Adrenal gland (tissue), 19 donors: ENCODE measurements at places on chromosomes 7 and 10. TPM values are rescaled to one million over a fixed set of nuclear protein-coding genes. Genes with fewer than 3 reads are reported as not detected.

- H3K27ac ChIP-seq, result no peak overlapping the region
- no peaks in the 10 kb centered on the region for H3K4me1 ChIP-seq
- DNase-seq, result no peak
- H3K4me3 ChIP-seq, result no peak overlapping the region
- no peaks in the 10 kb centered on the region for H3K27me3 ChIP-seq
- peaks cover 6% of the 10 kb centered on the region for H3K36me3 ChIP-seq
These were observed 36.2 kb downstream of the PDLIM1 start for GRCh38 chr10:95254629-95255028.

GRCh38 chr7:91694351-91694841 lies 186.1 kb downstream of the MTERF1 start:
- no peaks in the 10 kb centered on the region for H3K27me3 ChIP-seq
- no peak for DNase-seq
- H3K4me3 ChIP-seq, result no peak overlapping the region
- no peaks in the 10 kb centered on the region for H3K36me3 ChIP-seq
- H3K4me1 ChIP-seq, result no peaks in the 10 kb centered on the region

GRCh38 chr10:929960-930624 lies 1.4 kb downstream of the LARP4B start:
- peaks cover 11% of the 10 kb centered on the region for H3K36me3 ChIP-seq
- DNase-seq, result peak; percentile 11
- H3K27ac ChIP-seq, result peak overlapping the region; percentile 90
- peaks cover 21% of the 10 kb centered on the region for H3K4me1 ChIP-seq
- peak overlapping the region; percentile 63 for H3K4me3 ChIP-seq
- no peaks in the 10 kb centered on the region for H3K27me3 ChIP-seq

DNA sequence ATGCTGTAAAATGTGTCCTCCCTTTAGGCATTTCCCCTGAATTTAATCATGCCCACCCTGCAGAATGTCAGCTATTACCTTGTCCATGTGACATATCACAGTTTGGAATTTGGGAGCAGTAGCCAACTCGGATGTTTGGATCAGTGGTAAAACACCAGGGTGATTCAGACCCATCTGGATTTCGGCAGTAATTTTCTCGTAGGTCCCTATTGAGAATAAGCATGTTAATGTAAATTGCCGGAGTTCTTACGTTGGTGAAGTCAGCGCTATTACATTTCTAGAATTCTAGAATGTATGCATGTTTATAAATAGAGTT lies 44.1 kb downstream of the HGF start:
- H3K27me3 ChIP-seq, result no peaks in the 10 kb centered on the region
- no peak overlapping the region for H3K4me3 ChIP-seq
- no peaks in the 10 kb centered on the region for H3K36me3 ChIP-seq

DNA sequence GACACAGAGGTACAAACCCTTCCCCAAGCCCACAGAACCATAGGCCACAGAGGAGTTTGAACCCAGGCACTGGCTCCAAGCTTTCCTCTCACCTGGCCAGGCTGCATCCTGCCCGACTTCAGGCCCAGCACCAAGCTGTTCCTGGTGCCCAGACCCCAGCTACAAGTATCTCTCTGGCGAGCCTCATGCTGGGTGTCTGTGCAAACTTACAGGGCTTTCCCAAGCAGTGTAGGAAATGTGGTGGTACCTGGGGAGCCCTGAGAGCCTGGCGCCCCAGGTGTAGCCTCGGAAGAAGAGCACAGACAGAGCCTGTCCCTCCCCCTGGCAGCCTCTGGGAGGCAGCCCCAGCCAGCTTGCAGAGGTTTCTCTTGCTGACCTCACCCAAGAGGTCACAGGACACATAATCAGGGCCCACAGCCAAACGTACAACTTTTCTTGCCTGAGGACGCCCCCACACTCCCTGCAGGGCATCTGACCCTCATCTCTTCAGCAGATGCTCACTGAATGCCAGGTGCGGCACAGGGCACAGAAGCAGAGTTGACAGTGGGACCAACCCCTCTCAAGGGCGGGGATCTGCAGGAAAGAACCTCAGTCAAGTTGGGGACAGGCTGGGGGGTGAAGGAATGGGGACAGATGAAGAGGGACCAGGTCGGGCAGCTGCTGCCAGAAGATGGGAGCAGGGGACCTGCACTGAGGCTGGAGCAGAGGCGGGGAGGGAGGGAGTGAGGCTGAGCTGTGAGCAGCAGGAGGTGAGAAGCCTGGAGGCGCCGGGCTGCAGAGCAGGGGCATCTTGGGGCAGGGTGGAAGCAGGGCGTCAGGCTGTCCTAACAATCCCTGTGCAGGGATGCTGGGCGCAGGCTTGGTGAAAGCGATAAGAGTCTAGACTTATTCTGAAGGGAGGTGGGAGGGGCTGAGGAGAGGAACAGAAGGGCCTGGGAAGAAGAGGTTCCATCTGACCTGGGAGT lies 16.3 kb upstream of the MYL7 start:
- no peak overlapping the region for H3K4me3 ChIP-seq
- no peak overlapping the region for H3K27ac ChIP-seq
- H3K4me1 ChIP-seq, result no peaks in the 10 kb centered on the region
- DNase-seq, result no peak

DNA sequence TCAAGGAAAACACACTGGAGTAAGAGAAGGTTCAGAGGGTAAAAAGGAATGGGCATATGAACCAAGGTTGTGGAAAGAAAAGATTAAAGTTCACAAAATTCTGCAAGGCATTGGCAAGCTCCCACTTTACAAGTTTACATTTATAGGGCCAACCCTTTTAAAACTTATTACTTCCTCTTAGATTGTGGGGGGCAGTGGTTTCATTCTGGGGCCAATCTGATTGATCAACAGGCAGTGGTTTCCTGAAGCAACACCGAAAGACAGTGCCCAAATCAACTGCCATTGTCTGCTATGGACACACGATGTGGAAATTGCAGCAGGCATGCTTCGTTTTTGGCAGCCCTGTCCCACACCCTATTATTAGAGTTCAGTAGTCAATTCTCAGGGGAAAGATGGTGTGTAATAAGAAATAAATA lies 154.0 kb downstream of the SGMS1 start:
- H3K36me3 ChIP-seq, result no peaks in the 10 kb centered on the region
- no peak overlapping the region for H3K4me3 ChIP-seq
- H3K27me3 ChIP-seq, result no peaks in the 10 kb centered on the region
- H3K27ac ChIP-seq, result no peak overlapping the region
- peaks cover 3% of the 10 kb centered on the region for H3K4me1 ChIP-seq

The PRPS1L1 gene
- not detected for total RNA-seq

DNA sequence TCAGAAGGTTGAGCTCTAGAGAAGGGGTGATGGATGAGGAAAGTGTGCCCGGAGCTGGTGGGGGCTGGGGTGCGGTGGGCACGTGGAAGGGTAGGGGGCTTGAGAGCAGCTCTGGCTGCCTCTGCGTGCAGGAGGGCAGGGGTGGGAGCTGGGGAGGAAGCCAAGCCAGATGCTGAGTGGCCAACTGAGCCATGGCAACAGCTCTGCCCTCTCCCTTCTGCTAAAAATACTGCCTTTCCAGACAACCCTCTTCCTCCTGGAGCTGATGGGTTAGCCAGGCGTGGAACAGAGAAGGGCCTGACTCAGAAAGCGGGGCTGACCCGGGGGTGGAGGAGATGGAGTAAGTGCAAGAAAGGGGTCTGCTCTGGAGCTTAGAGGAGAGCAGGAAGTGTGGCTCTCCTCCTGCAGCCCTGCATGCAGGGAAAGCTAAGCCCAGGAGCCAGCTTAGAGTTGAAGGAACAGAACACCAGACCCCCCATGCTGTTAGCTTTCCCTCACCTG lies 114.6 kb upstream of the AGK start:
- no peaks in the 10 kb centered on the region for H3K36me3 ChIP-seq
- no peak overlapping the region for H3K4me3 ChIP-seq
- no peak overlapping the region for H3K27ac ChIP-seq
- no peak for DNase-seq
- no peaks in the 10 kb centered on the region for H3K4me1 ChIP-seq

DNA sequence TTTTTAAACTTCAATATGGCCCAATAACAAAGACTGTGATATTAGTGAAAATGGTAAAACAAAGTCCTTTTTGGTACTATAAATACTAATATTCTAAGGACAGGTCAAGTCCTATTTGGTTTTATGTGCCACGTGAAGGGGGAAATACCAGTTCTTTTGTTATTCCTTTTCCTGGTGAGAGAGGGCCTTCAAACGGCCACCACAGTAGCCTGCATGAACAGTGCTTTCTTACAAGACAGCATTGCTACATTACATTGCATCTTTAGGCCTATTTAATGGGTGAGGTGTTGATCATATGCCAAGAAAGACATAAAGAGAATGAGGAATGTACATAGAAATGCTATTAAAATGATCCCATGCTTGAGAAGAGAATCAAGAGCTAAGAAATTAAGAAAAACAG lies 214.8 kb downstream of the LRRTM3 start:
- H3K36me3 ChIP-seq, result no peaks in the 10 kb centered on the region
- DNase-seq, result no peak
- H3K4me3 ChIP-seq, result no peak overlapping the region
- no peak overlapping the region for H3K27ac ChIP-seq

DNA sequence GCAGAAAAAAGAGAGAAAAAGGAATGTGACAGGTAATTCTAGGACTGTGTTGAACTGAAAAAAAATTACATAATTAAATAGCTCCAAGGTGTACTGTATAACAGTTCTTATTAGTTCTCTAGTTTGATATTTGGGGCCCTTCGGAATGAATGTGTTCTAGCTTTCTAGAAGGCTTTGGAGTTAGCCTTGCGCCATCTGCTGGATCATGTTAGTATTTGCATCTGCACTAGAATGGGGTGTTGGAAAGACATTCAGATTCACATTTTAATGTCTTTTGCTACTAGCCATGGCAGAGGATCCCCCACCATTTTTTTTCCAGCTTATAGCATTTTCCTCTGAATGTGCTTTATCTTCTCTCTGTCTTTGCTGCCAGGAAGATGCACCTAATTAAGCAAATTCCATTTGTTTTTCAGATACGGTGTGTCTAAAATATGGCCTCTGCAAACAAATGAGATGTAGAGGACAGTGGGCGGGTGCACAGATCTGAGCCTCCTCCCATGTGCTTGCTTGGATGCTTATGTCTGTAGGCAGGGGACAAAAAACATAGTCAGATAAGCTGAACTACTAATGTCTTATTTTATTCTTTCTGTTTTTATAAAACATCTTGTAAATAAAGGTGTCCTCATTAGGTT lies 238.5 kb downstream of the PHF14 start:
- H3K36me3 ChIP-seq, result no peaks in the 10 kb centered on the region
- no peak overlapping the region for H3K4me3 ChIP-seq
- no peak overlapping the region for H3K27ac ChIP-seq
- peaks cover 4% of the 10 kb centered on the region for H3K4me1 ChIP-seq

The DAGLB gene
- 23.2 TPM for total RNA-seq

GRCh38 chr7:38992203-38992602 lies 14.5 kb downstream of the POU6F2 start:
- H3K36me3 ChIP-seq, result no peaks in the 10 kb centered on the region
- no peak overlapping the region for H3K4me3 ChIP-seq
- no peaks in the 10 kb centered on the region for H3K27me3 ChIP-seq
- H3K27ac ChIP-seq, result no peak overlapping the region
- no peaks in the 10 kb centered on the region for H3K4me1 ChIP-seq
- DNase-seq, result no peak

The TRPV5 gene
- total RNA-seq, result not detected

DNA sequence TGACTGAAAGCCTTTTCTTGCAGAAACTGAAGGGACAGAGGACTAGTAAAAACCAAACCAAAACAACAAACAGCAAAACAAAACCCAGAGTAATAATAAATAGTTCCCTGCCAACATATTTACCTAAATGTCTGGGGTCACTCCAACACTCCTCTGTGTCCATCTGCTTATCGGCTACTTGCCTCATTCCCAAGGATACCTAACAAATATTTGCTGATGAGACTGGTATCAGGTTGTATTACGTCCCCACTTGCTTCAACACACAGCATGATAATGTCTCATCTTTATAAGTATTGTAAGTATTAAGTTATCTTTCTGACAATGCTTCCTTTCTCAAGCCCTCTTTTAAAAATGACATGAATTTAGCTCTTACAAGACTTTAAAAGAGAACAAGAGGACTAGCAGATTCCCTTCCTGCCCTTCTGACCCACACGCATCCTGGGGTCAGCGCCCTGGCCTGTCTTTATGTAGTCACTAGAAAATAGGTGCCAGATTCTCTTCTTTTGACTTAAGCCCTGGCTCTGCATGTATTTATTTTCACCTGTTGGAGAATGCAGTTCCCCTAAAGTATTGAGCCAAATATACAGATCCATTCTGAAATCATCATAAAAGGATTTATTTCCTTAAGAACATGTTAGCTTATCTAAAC lies 110.2 kb downstream of the SEM1 start:
- H3K36me3 ChIP-seq, result no peaks in the 10 kb centered on the region
- no peaks in the 10 kb centered on the region for H3K4me1 ChIP-seq

The EBLN1 gene
- total RNA-seq, result not detected

The ARHGAP12 gene
- 44.3 TPM for total RNA-seq

GRCh38 chr10:28738200-28738599 lies 60.9 kb downstream of the BAMBI start:
- H3K36me3 ChIP-seq, result no peaks in the 10 kb centered on the region
- DNase-seq, result no peak
- H3K4me3 ChIP-seq, result no peak overlapping the region
- H3K27me3 ChIP-seq, result no peaks in the 10 kb centered on the region
- H3K4me1 ChIP-seq, result no peaks in the 10 kb centered on the region

The PPP1R3C gene
- 13.7 TPM for total RNA-seq

GRCh38 chr7:24427048-24427447 lies 143.1 kb downstream of the NPY start:
- DNase-seq, result no peak
- H3K4me3 ChIP-seq, result no peak overlapping the region
- no peak overlapping the region for H3K27ac ChIP-seq
- no peaks in the 10 kb centered on the region for H3K4me1 ChIP-seq

The TAS2R16 gene
- total RNA-seq, result not detected

The CYP3A4 gene
- 0.55 TPM for total RNA-seq

The TUBAL3 gene
- not detected for total RNA-seq

- H3K4me3 ChIP-seq, result no peak overlapping the region
- no peaks in the 10 kb centered on the region for H3K27me3 ChIP-seq
These were observed 104.7 kb downstream of the PHF14 start for GRCh38 chr7:11078247-11078834.

DNA sequence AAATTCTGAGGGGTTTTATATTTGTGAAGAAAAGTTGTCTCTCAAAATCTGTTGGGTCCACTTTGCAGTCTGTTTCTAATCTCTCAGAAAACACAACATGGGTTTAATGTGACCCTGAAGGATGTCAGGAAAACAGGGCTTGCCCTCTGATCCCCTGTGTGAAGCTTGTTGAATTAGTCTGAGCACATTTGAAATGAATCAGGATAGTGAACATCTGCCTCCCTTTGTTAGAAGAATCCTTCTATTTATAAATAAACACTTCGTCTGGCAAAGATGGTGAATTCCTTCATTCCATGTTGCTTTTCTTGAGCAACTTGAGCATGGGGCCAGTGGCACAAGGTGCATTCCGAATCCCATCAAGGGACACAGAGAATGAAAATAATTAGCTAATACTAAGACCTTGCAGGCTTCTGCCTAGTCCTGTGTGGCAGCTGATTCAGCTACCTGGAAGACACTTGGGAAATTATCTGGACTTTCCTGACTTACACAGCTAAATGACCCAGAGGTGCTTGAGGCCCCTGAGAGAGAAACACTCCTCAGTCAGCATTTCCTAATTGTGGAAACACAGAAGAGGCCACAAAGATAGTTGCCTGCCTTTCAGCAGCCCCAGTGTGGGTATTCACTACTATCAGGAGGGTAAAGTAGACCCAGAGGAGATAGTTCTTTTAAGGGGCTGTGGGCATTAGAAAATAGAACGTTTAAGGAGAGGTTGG lies 305.5 kb downstream of the C7orf25 start:
- DNase-seq, result no peak
- H3K4me3 ChIP-seq, result no peak overlapping the region
- H3K27ac ChIP-seq, result no peak overlapping the region
- H3K27me3 ChIP-seq, result no peaks in the 10 kb centered on the region
- no peaks in the 10 kb centered on the region for H3K4me1 ChIP-seq

The TCTN3 gene
- 31.8 TPM for total RNA-seq
